NCI-H1092 treated with DMSO at 0.1 percent for 48 hours (cell line): ENCODE measurements at places on chromosomes 2 and 18.

- no peak for DNase-seq
Observed at GRCh38 chr18:37853706-37854105, 288.1 kb upstream of the CELF4 start.

DNA sequence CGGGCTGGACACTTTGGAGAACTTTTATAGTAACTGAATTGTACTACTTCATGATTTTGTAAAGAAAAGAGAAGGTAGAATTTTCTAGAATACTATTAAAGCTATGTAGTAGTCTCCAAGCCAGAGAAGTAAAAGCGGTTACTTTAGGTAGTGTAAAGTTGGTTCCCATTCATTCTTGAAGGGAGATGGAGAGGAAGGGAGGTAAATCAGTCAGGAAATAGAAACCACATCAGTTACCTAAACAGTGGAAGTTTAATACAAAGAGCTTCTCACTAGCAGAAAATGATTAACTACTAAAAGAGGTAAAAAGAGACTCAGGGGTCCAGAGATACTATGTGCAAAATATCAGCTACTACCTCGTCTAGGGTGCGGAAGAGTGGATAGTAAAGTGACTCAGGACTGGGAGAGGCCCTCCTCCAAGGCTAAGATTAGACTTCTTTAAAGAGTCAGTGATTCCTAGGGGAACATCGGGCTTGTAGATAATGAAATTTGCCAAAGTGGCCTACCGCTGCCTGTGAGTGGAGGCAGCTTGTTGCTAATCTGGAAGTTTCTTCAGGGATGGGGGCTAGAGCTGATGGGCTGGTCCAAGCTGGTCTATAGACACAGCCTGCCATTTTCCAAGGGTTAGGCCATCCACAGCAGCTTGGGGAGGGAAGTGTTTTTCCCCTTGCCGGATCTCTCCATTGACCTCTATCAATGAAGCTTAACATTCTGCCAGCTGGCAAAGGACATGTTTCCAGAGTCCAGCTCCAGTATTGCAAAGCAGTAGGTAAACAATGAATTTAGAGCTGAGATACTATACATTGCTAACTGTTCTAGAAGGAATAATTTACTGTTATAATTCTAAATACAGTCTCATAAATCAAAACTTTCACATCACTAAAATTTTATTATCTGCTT lies 246.4 kb upstream of the BOD1L2 start:
- DNase-seq: no peak

- DNase-seq: peak; percentile 87
Observed at GRCh38 chr18:44679914-44680272, 795 bp upstream of the SETBP1 start.

DNA sequence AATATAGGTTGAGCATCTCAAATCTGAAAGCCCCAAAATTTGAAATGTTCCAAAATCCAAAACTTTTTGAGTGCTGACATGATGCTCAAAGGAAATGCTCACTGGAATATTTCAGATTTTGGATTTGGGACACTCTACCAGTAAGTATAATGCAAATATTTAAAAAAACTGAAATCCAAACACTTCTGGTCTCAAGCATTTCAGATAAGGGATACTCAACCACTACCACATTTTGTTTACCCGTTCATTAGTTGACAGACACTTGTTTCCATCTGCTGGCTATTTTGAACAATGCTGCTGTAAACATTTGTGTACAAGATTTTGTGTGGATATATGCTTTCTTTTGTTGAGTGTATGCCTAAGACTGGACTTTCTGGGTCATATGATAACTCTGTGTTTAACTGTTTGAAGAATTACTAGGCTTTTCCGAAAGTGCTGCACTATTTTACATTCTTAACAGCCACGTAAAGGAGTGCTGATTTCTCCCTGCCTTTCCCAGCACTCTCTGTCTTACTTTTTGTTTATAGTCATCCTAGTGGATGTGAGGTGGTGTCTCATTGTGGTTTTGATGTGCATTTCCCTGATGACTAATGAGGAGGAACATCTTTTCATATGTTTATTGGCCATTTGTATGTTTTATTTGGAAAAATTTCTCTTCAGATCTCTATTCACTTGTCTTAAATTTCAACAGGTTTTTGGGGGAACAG lies 19.5 kb upstream of the DCDC2C start:
- DNase-seq: no peak
